ENCODE measurements at places on chromosomes 2 and 18.

- DNase-seq, result no peak
Measured at GRCh38 chr2:183193904-183194303, 69.7 kb downstream of the NUP35 start.

DNA sequence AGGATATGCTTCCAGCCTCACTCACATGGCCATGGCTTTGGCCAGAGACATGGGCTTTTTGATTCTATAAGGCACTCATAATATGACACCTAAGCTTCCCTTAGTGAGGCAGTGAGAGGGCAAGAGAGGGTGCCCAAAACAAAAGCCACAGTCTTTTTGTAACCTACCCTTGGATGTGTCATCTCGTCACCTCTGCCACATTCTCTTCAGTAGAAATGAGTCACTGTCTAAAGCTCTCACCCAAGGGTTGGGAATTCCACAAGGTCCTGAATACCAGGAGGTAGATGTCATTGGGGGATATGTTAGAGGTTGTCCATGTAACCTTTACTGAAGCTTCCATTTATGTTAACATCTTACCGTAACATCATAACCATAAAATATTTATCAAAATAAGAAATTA is 108.4 kb downstream of the ALMS1 start:
- DNase-seq, result no peak

DNA sequence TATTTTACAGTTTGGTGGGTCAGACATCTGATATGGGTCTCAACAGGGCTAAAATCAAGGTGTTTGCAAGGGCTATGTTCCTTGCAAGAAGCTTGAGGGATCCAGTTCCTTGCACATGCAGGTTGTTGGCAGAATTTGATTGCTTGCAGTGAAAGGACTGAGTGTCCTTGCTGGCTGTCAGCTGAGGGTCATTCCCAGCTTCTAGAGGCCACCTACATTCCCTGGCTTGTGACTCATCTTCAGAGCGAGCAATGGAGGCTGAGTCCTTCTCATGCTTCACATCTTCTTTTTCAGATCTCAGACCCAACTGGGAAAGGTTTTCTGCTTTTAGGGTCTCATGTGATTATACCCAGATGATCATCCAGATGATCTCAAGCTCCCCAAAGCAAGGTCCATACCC is 12.4 kb downstream of the MEX3C start:
- DNase-seq, result no peak

DNA sequence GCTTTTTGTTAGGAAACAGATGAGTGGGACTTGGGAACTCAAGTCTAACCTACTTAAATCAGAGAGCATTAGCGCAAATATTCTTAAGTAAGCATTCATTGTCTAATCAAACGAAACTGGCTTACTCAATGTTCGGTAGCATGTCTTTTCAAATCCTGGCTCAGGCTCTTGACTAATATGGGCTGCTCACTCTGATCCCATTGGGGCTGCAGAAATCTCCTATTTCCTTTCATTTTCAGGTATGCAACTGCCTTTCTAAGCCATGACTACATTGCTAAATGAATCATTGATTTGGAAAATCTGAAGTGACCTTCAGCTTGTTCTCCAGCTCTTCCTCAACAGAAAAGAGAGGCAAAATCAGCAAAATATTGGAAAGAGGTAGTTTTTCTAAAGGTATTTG is 2084.4 kb upstream of the PIK3C3 start:
- DNase-seq, result no peak

DNA sequence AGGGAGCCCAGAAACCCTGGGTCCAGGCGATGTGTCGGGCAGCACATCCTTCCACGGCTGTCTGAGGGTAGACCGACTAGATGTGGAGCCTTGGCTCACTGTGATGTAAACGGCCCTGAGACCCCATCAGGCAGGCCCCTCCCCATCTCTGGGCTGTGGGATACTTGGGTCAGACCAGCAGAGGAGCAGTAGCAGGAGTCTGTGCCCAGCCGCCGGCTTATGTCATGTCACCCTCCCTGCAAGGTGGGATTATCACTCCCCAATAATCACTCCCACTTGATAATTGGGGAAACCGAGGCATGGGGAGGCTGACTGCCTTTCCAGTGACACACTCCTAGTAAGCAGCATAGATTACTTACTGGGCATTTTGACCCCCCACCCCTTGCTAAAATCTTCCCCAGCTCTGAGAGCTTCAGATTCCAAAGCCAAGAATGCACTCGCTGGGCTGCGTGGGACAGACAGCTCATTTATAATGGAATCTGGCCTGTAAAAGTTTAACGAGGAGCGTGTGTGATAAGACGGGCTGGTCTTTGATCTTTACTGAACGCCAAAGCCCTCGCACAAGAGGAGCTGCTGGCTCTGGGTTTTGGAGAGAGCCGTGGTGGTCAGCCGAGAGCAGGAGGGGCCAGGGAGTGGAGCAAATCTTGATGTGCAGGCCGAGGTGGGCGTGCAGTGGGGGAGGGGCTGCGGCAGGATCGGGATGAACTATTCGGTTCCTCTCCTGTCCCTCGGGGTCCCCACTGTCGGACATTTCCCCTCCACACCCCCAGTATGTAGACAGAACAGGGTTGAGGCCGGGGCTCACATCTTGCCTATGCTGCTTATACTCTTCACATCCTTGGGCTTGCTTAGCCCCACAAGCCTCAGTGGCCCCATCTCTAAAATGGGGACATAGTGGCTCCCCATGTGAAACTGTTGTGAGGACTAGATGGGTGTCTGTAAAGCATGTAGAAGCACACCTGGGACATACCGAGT is 200.0 kb downstream of the GLI2 start:
- DNase-seq, result no peak

GRCh38 chr2:150471813-150472510 is 15.5 kb downstream of the RND3 start:
- DNase-seq, result no peak

Measured in SK-N-SH (cell line).